Smooth muscle cell of the brain vasculature (primary cell): ENCODE measurements at places on chromosomes 2 and 18.

- DNase-seq: no peak
Measured at GRCh38 chr18:10354890-10355289, 99.5 kb upstream of the APCDD1 start.

DNA sequence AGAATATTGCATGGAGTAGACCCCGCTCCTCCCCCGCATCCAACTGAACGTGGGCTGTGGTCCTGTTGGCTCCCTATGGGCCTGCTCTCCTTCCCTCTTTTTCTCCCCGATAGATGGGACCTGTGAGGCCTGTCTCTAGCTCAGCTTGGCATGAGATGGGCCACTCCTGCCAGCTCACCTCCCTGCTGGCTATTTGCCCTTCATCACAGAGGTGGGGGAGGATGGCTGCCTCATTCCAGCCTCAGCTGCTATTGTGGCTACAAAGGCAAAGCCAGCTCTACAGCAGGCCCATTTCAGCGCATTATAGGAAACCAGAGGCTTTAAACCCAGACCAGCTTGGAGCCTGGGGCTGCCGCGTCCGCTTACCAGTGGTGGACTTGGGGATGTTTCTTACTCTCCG lies 313.9 kb downstream of the GBX2 start:
- DNase-seq: no peak

DNA sequence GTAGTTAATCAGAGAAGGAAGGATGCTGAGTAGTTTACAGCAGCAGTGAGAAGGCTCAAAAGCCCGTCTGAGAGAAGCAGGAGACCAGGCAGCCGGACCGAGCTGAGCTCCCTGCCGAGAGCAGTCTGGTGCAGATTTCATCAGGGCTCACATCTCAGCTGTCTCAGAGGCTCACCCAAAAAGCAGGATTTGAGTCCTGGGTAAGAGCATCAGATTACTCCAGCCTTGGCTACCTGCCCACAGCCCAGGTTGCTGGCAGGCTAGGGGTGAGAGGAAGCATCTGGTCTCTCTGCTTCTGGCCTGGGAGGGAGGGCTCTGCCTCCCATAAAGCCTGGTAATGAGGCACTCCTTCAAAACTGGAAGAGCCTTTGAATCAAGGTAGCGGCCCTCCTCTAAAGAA lies 140.5 kb downstream of the ST6GAL2 start:
- DNase-seq: no peak

GRCh38 chr2:109081374-109081773 lies 47.6 kb upstream of the SH3RF3 start:
- DNase-seq: no peak

DNA sequence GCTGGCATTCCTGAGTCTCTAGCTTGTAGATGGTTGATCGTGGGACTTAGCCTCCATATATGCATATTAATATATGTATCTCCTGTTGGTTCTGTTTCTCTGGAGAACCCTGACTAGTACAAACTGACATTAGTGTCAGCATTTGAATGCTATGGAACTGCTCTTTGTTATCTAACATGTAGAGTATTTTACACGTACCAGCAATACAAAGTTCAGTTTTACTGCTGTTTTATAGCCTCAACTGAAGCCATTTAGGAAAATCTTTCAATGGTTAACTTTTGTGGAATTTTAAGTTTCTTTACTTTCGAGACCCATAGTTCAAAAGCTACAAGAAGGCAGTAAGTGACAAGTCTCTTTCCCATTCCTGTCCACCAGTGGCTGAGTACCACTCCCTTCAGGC lies 418.4 kb downstream of the NUP35 start:
- DNase-seq: no peak

DNA sequence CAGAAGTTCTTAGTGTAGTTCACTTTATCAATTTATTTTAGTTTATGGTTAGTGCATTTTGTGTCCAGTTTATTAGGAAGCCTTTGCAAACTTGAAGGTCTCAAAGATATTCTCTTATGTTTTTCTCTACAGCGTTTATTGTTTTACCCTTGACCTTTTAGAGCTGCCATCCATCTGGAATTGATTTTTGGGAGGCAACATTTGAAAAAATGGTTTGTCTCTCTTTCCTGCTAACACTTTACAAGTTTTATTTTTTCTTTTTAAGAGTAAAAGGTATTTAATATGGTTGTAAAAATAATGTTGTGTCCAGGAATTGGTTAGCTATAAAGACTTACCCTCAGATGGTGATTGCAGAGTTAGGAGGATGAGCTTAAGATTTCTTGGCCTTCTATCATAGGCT lies 14.0 kb downstream of the GORASP2 start:
- DNase-seq: no peak

DNA sequence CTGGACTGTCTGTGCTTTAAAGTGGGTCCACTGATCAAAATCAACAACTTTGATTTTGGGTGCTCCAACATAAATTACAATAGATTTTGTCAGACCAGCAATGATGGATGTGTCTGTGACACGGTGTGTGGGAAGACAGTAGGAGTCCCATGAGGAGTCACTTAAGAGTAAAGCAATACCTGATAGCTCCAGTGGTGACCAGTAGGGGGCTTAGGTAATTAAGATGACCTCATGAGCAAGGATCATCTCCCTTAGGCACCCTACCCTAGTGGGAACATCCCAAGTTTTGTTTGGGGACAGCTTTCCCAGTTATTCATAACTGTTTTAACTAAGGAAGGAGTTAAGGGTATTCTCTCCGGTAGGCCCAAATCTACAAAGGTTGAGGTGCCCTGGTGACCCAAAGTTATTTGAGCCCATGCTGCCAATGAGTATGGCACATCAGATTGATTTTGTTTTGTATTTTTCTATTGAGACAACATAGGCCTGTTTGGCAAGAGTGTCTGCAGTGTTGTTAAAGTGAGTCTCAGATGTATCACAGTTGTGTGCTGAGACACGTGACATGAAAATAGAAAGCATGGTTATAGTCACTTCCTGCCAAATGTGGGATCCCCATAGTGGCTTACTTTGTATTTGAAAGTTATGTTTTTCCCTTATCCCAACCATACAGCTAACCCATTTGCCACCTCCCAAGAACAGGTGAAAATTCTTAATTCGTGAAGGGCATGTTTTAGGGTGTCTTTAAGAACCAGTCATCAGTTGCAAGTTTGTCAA lies 1337.6 kb upstream of the SLC39A10 start:
- no peak for DNase-seq

DNA sequence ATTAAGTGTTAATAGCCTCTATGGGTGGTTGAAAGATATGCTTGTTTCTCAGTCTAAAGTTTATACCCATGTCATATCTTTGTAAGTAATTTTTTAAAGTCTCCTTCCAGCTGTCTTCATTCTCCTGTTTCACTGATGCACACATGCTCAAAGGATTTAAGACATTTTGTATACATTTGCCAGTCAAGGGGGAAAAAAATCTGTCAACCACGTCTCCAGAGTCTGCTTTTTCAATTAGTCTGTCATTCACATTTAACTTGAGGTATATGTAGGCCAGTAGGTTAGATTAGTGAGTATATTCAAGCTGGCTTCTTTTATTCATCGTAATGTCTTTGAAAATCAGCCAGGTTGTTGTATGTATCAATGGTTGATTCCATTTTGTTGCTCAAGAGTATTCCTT lies 193.5 kb downstream of the MCFD2 start:
- no peak for DNase-seq

- DNase-seq: no peak
Measured at GRCh38 chr2:9360701-9361100, 62.6 kb downstream of the ITGB1BP1 start.

DNA sequence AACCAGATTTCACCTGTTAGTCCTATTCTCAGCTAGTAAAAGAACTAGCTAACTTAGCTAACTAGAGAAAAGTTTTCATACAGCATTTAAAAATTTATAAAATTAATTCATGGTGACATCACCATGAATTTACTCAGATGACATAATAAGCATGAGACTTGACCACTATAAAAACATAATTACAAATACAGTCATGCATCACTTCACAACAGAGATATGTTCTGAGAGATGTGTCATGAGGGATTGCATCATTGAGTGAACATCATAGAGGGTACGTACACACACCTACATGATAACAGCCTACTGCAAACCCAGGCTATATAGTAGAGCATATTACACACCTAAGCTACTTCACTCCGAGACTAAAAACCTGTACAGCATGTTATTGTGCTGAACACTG lies 481.3 kb upstream of the CHAC2 start:
- DNase-seq: no peak

DNA sequence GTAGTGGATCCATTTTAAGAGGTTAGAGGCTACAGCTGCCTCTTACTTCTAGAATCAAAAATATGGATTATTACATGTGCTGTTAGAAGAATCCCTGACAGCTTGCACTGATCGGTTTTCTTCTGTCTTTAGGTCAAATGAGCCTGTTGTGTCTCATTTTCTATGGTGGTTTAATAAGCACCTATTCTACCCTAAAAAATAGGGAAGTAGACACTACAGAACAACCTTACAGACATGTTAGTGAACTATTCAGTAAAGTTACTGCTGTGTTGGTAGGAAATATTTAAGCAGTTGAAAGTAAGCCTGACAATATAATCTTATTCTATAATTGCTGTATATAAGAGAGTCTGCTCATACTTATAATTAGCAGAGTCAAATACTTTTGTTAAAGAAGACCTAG lies 168.5 kb upstream of the NOSTRIN start:
- no peak for DNase-seq
